ENCODE measurements at places on chromosomes 6 and 20.

DNA sequence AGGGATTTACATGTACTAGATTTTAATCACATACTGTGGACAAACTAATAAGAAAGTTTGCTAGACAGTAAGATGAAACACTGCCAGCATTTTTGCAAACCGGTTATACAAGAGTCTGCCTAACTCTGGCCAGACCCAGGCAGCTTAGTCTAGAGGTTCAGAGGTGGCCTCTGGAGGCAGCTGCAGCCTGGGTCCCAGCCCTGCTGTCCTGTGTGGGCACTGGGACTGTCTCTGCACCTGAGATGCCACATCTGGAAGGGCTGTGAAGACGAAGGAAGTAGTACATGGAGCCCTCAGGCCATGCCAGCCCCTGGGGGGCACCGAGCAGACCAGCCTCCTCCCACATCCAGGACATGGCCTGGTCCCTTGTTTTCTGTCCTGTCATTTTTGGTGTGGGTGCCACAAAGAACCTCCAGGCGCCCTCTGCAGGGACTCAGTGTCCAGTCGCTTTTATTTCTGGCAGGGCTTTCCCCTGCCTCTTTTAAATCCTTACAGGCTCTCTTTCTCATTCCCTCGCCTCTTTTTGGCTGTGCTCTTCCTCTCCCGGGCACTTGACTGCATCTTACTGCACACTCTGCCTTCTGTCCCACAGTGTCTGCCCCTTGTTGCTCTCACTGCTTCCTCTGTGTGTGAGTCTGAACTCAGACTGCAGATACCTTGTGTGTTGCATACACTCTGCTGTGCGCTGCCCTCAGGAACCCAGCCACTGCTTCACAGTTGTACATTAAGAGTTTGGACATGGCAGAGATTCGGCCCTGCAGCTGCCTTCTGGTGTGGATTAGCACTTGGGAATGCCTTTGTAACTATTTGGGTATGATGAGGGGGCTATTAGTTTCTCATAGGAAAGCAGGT, 216.7 kb downstream of the ZDHHC14 start:
- peak; percentile 12 for DNase-seq

DNA sequence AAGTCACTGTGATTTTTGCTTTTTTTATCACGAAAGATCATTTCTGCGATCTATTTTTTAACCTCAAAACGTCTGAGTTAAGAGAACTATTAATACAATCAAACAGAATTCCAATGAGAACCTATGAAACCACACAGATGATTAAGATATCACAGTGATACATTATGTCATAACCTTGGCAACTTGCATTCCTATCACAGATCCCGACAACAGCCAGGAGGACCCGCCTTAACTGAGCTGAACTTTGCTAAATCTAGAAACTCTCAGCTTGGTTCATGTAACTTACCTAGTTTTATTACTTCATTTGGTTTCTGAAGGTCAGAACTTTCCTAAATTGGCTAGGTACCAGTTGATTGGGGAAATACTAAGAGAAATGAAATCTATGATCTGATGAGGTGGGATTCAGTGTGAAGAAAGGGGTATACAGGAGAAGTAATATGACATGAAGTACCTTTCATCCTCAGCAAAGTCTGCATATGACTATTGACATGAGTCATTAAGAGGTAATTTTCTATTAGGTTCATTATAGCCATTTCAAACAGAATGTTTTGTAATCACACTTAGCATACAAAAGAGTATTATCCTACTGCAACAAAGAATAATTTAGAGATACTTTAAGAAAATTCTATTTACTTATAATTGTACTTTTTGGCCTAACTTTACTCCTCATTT, 11.2 kb downstream of the LYRM4 start:
- no peak for DNase-seq

DNA sequence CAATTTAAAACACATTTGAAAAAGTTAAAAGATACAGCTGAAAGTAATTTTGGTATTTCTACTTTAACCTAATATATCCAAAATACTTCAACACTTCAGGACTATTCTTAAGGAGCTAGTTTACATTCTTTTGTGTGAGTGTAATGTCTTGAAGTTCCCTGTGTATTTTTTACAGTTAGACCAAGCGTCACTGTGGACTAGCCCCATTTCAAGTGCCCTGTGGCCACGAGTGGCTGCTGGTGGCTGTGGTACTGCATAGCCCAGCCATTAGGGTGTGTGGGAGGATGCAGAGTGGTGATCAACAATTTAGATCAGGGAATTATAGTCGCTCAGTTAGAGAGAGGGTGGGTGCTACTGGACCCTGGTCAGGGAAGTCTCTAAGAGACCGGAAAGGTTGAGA, 869 bp upstream of the CST5 start:
- no peak for DNase-seq

DNA sequence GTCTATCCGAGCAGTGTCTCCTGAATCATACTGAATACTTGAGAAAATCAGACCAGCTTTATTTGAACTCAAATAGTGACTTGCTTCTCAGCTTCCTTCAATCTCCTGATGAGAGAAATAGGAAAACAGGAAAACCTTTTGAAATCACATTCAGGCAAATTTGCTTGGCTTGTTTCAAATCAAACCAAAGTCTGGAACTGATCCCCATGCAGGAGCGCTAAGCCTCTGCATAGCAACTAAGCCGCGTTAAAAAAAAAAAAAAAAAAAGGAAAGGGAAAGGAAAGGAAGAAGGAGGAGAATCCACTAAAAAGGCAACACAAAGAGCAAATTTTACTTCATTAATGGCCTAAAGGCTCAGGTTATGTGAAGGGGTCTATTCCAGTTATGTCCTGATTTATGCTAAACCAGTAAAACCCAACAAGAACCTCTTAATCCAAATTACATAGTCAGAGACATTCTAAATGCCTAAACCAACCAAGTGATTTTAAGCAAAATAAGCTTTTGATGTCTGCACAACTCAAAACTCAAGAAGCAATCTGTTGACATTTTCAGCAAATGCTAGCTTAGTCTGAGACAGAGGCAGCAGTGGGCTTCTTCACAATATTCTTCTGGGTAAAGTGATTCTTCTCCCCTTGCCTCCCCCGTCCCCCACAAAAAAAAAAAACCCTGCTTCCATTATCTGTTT, 112.5 kb downstream of the SOBP start:
- DNase-seq, result no peak

DNA sequence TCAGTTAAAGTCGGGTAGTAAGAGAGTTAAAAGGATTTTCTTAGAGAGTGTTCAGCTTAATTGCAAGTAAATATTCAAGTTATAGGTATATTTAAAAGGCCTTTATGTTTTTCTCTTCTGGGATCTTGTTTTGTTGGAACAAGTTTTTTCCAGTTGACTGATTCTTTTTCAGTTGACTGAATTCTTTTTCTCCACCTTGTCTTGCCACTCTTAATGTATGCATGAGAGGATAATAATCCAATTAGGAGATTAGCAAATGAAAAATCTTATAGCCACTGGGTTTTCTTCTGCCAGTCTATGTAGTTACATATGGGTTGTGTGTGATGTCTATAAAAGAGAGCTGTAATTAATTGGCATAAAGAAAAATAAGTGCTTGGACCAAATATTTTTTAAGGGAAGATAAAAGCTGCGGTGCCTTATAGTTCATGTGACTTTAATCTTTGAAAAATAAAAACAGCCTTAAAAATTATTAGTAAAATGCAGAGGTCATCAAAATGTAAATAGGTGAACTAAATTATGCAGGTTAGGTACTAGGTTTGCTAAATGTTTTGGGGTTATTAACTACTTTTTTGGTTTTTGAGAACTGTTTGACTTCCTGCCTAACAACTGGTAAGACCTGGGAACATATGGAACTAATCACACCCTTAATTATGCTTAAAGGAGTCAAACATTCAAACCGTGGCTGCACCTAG, 367.2 kb downstream of the HTR1B start:
- DNase-seq, result no peak

All from activated gamma-delta T cell treated with Interleukin-2 at 50 U/mL for 16 hours (primary cell).